ENCODE measurements at places on chromosomes 12 and 14.

- DNase-seq = no peak
These were observed 127.2 kb downstream of the BCAT1 start for GRCh38 chr12:24821691-24822090.

- DNase-seq = peak; percentile 58
These were observed 1.6 kb downstream of the CTDSP2 start for GRCh38 chr12:57844709-57845477.

DNA sequence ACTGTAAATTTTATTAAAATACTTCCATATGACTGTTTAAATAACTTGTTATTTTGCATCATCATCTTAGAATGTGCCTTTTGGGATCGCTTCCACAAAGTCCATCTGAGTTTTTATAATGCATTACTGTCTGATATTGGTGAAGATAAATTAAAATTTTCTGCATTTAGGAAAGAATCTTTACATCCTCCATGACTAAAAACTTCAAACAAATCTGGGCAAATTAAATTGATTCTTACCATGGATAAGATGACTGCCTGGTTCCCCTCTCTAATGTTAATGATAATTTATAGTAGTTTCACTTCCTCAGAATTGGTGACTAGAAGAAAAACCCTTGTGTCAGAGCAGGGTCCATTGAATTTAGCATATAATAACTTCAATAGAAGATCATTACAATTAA lies 94.7 kb upstream of the SLC38A4 start:
- DNase-seq = peak; percentile 26

GRCh38 chr12:68868043-68868790 lies 60.2 kb downstream of the MDM2 start:
- DNase-seq = no peak

DNA sequence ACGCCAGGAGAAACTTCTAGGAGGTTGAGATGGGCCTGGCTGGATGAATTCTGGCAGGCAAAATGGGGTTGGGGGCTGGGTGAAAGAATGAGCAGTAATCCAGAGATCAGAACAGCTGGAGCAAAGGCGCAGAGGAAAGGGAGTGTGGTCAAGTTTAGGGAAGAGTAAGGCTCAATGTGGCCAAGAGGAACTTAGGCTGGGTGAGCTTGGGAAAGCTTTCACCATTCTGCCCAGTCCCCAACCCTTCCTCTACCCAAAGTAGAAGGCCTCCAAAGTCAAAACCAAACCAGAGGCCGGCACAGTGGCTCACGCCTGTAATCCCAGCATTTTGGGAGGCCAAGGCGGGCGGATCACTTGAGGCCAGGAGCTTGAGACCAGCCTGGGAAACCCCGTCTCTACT lies 10.2 kb upstream of the RABGGTA start:
- DNase-seq = no peak
